ENCODE measurements at places on chromosomes 6 and 20.
A peak's percentile ranks its signal among the peaks of the same experiment; 100 is the strongest.

DNA sequence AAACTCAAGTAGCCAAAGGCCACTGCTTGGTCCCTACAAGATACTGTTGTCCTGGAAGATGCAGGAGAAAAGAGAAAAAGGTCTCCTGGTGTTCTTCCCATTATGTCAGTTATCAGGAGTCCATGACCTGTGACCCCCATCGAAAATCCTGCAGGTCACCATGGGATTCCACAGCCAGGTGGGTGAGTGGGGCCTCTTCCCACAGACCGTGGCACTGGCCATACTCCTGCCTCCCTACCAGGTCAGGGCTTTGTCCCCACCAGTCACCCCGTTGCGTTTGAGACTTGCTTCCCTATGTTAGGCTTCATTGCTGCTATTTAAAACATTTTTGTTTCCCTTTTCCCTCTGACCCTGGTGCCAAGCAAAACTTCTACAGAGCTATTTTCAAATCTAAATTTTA is 60.6 kb downstream of the GNAS start:
- DNase-seq: no peak

DNA sequence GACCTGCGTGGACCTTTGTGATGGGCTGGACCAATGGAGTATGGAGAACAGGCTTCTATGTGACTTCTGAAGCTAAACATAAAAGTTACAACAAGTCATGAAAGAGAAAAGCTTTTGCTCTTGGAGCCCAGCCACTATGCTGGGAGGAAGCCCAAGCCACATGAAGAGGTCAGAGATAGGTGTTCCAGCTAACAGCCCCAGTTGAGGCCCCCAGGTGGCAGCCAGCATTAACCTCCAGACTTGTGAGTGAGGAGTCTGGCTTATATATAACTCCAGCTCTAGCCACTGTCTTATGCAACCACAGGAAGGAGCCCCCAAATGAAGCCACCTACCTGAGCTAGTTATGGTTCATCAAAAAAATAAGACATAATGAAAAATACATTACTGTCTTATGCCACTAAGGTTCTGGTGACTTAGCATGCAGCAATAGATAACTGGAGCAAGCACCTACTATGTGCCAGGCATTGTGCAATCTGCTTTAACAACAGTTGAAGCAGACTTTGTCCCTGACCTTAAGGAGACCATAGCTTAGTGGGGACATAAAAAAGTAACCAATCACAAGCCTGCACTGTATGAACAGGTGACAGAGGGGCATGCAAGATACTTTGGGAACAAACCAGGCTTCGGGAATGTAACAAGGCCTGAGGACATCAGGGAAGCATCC is 599.6 kb downstream of the PTPRT start:
- no peak for DNase-seq

- no peak for DNase-seq
These were observed 48.1 kb downstream of the FOXC1 start for GRCh38 chr6:1657771-1658165.

GRCh38 chr6:100554228-100554627 is 89.5 kb upstream of the SIM1 start:
- DNase-seq: no peak

DNA sequence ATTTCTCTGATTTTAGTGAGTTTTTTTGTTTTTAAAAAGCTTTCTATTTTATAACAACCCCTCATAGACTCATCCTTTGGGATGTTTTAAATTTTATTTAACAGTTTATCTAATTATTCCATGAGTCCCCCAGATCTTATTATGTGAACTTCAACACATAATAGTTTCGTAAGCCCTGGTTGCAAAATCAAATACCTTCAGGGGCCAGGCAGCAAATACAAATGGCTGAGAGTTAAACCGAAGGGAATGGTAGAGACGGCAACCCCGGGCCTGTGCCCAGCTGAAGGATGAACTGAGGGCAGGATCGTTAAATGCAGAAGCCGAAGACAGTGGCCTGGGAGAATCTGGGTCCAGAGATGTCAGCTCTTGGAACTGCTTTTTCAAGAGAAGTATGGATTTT is 88.4 kb downstream of the RTN4IP1 start:
- no peak for DNase-seq

GRCh38 chr6:79706527-79706926 is 75.4 kb downstream of the SH3BGRL2 start:
- no peak for DNase-seq

DNA sequence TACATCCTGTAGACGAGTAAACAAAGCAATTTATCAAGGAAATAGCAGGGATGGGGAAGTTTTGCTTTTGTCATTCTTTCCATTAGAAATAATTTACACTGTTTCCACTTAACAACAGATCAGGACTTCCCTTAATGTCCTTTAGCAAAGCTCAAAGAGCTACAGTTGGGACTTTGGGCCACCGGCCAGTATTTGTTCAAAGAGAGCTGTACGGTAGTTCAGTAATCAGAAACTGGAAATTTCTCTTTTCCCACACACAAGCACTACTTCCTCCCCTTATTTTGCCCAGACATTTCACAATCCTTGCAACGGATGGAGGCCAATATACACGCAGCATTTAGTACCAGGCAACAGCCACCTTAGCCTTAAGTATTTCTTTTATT is 12.1 kb upstream of the HINT3 start:
- DNase-seq: no peak

DNA sequence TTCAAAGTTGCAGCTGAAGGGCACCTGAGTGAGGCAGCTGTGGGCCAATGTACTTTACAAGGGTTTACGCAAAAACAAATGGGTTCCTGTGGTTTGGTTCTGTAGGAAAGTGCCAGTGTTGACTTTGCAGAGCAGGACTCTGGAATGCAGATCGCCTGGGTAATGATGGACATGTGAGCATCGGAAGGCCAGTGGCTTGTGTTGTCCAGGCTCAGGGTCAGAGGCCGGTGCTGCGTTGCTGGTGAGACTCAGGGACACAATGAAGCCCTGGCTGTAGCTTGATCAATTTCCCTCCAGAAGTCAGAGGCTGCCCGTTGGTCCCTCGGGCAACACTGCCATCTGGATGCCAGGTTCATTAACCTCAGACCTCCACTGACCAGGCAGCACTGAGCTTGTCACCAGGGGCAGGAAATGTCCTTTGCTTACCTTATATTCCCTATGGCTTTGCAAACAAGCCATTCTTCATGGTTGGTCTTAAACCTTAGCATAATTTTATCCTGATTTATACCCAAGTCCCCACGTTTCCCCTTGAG is 753.4 kb downstream of the QKI start:
- no peak for DNase-seq

GRCh38 chr6:17886891-17887290 is 100.5 kb downstream of the KIF13A start:
- no peak for DNase-seq

DNA sequence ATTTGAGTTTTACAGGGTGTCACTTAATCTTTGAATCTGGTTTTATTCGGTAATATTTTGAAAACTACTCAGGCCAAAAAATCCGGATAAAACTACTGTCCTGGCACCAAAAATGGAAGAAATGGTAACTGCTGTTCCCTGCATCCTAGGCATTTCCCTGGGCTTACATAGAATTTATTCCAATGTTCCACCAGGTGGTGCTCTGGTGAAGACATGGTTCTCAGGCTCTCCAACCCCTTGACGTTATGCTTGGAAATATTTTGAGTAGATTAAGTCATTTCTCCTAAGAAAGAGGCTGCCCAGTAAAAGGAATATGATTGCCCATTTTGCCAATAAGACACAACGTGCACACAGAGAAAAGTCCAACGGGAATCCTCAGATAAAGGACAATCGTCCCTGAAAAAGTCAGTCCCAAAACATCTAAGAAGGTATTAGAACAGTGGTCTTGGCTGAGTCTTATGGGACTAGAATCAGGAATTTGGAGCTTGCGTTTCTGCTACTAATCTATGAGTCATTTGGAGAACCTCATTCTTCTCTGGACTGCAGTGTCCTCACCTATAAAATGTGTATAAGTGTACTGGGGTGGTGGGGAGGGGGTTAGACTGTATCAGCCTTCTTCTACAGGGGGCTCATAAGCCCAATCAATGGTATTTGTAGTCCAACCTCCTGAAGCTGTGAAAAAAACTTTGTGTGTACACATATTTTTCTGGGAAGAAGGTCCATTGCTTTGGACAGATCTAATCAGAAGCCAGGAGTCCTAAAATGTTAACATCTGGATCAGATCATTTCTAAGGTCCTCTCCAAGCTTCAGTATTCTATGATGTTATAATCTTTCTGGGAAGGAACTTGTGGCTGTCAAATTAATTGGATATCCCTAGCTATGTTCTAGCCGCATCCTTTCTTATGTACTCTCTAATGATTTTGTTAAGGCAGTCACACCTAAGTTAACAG is 131.0 kb upstream of the BMP2 start:
- peak; percentile 40 for DNase-seq

DNA sequence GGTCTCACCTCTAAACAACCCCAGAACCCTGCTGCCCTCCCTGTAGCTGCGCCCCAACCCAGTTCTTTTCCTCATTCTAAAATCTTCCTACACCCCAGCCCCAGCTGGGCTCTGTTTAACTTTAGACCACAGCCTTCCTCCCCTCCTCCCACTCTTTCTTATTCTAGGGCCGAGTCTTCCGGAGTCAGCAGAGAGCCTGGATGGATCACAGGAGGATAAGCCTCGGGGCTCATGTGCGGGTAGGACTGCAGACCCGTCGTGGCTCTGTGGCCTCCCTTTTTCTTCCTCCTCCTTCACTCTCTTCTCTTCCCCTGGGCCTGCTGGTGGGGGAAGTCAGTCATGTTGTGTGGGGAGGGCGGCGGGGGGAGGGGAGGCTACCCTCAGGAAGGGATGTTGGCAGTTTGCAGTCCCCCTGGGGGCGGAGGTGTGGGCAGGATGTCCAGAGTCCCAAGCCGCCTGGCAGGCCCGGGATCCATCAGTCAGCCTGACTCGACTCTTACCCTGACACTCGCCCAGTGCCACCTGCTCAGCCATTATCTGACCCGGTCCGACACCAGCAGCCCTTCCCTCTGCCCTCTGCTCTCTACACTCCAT is 8.1 kb downstream of the CAPN11 start:
- DNase-seq: no peak

DNA sequence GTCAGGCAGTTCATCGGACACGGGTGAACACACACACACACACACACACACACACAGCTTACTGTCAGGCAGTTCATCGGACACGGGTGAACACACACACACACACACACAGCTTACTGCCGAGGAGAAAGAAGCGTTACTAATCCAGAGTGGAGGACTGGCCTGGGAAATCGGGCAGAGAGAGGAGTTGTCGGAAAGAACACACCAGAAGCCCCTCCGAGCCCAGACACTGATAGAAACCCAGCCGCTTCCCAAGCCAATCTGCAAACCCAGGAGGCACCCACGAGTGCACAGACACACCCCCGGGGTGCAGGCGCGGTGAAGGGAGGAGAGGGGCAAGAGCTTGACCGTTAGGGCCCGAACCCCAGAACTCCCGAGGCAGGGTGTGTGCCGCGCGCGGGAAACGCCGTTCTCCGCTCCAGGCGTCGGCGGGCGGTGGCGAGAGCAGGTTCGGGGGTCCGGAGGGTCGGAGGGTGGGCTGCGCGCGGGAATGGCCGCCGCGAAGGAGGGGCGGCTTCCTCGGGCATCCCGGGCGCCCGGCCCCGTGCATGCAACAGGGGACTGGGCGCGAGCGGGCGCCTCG is 636 bp downstream of the ELOVL2 start:
- DNase-seq: no peak

GRCh38 chr6:88119769-88120168 is 46.4 kb downstream of the CNR1 start:
- DNase-seq: no peak
